A549 treated with RU486 at 1 μM for 4 hours (cell line): ENCODE measurements at places on chromosomes 13 and 19. TPM values are rescaled to one million over a fixed set of nuclear protein-coding genes. Genes with fewer than 3 reads are reported as not detected.

Gene NKPD1
- 0.08 to 0.13 TPM (median 0.08 TPM) in 5 replicates for total RNA-seq

Gene B3GNT3
- 4.0 to 5.3 TPM (median 4.9 TPM) in 5 replicates for total RNA-seq

Gene ONECUT3
- total RNA-seq = not detected in 5 replicates

Gene SACS
- total RNA-seq = 6.2 to 13.2 TPM (median 11.4 TPM) in 5 replicates

Gene NCR1
- total RNA-seq = not detected in 5 replicates

Gene SLC7A10
- 0.09 to 0.14 TPM (median 0.13 TPM) in 3 of 5 replicates, not detected in the others for total RNA-seq

Gene ZIC2
- 8.8 to 13.6 TPM (median 11.3 TPM) in 5 replicates for total RNA-seq

Gene MBD3L2
- not detected in 5 replicates for total RNA-seq
